ENCODE measurements at places on chromosomes 7 and 10.
A peak's percentile ranks its signal among the peaks of the same experiment; 100 is the strongest.

DNA sequence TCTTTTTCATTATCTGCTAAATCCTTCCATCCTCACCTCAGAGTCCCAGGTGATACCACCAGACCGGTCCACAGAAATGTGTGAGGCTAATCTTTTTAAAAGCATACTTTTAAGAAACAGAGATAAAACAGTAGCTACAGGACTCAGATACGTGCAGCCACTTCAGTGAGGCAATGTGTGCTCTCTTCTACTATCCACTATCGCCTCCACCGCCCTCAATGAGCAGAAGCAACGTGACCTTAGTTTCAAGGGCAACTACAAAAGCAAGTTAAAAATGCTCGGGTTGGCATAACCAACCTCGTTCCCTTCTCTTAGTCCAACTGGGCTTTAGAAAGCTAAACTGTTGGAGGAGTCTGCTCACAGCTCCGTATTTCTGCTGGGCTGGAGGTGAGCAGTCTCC, 4.2 kb downstream of the FGFR2 start:
- DNase-seq: no peak

- no peak for DNase-seq
Observed at GRCh38 chr10:29317423-29318021, 28.7 kb downstream of the LYZL1 start.

- peak; percentile 15 for DNase-seq
Observed at GRCh38 chr7:30596014-30596641, 1.4 kb downstream of the GARS1 start.

GRCh38 chr7:794671-795329, 37.5 kb upstream of the SUN1 start:
- no peak for DNase-seq

- DNase-seq: no peak
Observed at GRCh38 chr10:48414778-48415177, 108.3 kb downstream of the MAPK8 start.

GRCh38 chr10:30027057-30028005, 32.1 kb downstream of the JCAD start:
- no peak for DNase-seq

GRCh38 chr10:27537787-27538186, 33.7 kb downstream of the RAB18 start:
- DNase-seq: no peak

GRCh38 chr10:114577133-114577532, 80.9 kb downstream of the ABLIM1 start:
- DNase-seq: no peak

- DNase-seq: peak; percentile 11
Observed at GRCh38 chr10:89389254-89389653, 3.2 kb upstream of the IFIT1 start.

DNA sequence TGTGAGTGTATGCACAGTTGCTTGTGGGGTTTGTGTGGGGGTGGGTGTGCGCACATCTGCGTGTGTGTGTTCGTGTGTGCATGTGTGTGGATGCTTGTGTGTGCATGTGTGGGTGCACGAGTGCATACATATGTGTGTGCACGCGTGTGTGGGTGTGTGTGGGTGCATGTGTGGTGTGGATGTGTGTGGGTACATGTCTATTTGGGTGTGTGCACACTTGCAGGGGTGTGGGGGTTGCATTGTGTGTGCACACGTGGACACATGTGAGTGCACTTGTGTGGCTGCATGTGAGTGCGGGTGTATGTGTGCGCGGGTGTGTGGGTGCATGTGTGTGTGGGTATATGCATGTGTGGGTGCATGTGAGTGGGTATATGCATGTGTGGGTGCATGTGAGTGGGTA, 73.7 kb downstream of the NKX6-2 start:
- no peak for DNase-seq

- peak; percentile 89 for DNase-seq
Observed at GRCh38 chr7:142535123-142535779, 214.0 kb upstream of the PRSS1 start.

DNA sequence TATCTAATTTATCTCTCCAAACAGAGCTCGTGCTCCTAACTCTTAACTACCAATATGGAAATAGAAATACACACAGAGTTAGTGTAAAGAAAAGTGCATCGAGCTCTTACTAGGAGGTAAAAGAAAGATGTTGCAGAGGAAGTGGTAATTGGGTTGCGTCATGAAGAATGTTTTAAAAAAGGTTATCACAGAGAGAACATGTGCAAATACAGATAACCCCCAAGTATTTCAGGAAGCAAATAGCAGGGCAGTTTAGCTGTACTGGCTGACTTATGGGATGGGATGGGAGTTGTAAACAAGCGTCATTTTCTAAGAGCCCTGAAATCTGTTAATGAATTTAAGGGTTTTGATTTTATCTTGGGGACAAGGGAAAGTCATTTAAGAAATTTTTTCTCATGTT, 153.9 kb downstream of the AGMO start:
- DNase-seq: no peak

GRCh38 chr7:112494656-112495055, 13.9 kb downstream of the LSMEM1 start:
- no peak for DNase-seq

- DNase-seq: no peak
Observed at GRCh38 chr7:141157138-141157765, 83.4 kb downstream of the TMEM178B start.

GRCh38 chr10:35563261-35563891, 41.8 kb upstream of the GJD4 start:
- DNase-seq: peak; percentile 76

GRCh38 chr10:2882628-2883027, 184.7 kb upstream of the PFKP start:
- DNase-seq: no peak

GRCh38 chr10:99995713-99996112, 14.0 kb downstream of the DNMBP start:
- DNase-seq: no peak

DNA sequence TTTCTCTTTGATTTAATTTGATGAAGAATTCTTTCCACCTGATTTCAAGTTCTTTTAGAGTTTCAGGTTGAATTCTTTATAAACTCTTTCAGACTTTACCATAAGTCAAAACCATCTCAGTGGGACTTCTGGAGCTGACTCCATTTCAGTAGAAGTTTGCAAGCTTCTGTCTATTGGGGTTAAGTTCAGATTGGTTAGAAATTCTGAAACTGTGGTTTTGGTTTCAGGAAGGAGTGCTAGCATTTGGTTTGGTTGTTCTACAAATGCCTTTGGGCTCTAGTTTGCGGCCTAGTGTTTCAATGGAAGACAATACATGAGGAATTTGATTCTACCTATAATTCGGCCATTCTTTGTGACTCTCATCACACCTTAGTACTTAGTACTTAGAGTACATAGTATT, 176.8 kb upstream of the RHOBTB1 start:
- DNase-seq: no peak

- no peak for DNase-seq
Observed at GRCh38 chr10:34480345-34480744, 334.8 kb downstream of the PARD3 start.

- DNase-seq: peak; percentile 27
Observed at GRCh38 chr7:147904219-147904576, 686.4 kb upstream of the C7orf33 start.

GRCh38 chr7:55975988-55976633, 11.7 kb downstream of the NIPSNAP2 start:
- DNase-seq: no peak

GRCh38 chr7:70505468-70505867, 626.5 kb upstream of the GALNT17 start:
- DNase-seq: no peak

DNA sequence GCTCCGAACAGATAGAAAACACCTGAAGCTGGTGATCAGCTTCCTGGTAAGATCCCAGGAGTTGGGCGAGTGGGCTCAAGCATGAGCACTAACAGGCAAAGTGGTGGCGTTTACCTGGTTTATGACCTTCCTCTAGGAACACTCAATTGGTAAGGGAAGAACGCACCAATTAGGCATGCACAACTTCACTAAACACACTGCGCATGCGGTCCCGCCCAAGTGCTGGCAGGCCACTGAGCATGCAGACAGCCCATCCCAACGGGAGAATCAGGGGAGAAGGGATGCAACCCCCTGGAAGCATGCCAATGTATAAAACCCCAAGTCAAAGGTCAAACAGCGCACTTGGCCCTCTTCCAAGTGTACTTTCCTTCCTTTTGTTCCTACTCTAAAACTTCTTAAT, 70.4 kb downstream of the LYZL2 start:
- DNase-seq: no peak

DNA sequence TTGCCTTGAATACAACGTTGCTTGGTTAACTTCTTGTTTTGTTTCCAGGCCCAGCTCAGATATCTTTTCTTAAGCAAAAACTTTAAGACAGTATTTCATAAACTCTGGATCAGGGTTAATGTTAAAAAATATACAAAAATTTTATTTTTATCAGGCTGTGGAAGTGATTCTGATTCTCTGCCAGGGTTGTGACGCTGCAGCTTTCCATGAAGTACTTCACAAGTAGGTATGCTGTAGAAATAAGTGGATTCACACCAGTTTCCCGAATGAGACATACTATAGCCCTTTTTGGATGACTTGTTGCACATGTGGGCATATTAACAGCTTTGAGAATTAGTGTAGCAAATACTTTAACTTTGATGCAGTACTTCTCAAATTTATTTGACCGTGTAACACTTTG, 70.1 kb downstream of the CDK14 start:
- no peak for DNase-seq

DNA sequence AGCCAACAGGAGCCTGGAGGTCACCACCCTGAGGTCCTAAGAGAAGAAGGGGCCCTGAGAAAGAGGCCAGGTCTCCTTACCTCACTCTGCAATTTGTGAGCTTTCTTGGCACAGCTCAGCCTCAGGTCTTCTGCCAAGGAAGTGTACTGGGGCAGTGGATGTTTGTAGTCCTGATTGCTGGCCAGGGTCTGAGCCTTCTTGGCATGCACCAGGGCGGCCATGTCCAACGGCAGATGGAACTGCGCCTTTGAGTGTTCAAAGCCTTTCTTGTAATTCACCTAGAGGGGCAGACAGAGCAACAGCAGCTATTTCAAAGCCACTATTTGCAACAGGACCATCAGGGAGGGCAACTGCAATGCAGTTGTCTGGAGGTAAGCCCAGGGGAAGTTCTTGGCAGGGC, 51.7 kb downstream of the NRAP start:
- DNase-seq: no peak
